ENCODE measurements at places on chromosomes 6 and 20. TPM values are rescaled to one million over a fixed set of nuclear protein-coding genes. Genes with fewer than 3 reads are reported as not detected.

DNA sequence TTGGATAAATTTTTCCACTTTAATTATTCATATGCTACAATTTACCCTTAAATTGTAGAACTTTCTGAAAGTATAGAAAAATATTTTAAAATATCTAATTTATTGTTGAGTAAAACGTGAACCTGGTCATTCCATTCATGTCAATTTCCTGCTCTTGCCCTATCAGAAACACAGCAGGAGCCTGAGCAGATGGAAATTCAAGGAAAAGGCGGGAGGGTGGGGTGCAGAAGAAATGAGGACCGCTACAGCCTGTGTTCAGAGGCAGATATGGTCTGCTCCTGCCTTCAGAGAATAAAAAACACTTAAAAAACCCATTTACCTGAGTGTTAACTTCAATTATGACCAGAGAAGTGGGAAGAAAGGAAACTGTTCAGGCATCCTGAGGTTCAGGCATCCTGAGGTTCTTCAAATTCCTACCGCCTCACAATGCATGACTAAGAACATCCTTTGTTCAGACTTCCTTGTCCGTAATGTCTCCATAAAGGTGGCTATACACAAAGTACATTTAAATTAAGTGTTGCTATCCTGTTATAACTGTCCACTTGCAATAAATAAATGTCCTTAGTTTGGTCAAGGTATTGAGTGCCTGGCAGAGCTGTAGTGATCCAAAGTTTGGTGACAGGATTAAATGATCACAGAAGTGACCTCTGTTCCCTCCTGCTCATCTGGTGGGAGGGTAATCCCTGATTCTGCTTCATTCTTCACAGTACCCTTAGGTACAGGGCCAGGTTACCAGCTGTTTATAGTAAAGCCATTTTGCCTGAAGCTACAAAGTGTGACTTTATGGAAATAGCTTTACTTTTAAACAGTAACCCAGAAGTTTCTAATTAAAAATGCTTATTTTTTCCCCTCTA is 109.1 kb downstream of the MAN1A1 start:
- DNase-seq: no peak

- no peak for DNase-seq
These were observed 123.0 kb downstream of the DTNBP1 start for GRCh38 chr6:15539722-15540270.

DNA sequence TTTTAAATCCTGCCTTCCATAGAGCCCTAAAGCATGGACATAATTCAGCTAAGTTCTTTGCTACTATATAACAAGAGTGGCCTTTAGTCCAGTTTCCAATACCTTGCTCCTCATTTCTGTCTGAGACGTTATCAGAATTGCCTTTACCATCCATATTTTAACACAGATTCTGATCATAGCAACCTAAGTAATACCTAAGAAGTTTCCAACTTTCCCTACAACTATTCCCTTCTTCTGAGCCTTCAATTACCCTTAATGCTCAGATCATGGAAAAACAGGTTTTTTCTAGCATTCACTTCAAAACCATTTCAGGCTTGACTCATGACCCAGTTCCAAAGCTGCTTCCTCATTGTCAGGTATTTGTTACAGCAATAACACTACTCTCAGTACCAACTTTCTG is 367.1 kb downstream of the C6orf118 start:
- DNase-seq: no peak

DNA sequence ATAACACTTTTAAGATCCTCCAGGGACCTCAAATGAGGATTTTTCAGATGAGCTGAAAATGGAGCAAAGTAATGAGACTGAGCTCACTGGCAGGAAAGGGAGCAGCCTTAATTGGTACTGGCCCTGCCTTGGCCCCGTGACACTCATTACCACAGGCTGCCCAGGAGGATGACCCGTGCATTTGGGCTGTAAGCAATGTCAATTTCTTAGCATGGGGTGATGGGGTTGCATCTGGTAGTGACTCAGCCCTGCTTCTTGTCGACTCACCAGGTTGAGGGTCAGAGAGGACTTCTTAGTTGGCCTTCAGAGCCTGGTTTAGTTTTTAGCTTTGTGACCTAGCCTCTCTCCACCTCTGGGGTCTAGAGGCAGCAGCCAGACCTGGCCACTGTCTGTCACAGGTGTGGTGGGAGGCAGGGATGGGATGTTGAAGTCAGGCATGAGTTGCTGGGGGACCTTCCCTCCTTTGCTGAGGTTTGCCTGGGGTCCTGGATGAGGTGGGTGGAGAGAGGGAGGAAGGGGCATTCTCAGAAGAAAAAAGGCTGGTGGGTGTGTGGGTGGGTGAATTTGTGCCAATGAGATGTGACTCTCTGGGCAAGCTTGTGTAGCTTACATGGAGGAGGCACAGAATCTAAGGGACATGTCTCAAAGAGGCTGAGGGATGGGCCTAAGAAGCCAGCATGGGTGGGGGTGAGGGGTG is 25.9 kb upstream of the EPB41L1 start:
- peak; percentile 94 for DNase-seq

- DNase-seq: no peak
These were observed 420.9 kb downstream of the GJA1 start for GRCh38 chr6:121856296-121856695.

DNA sequence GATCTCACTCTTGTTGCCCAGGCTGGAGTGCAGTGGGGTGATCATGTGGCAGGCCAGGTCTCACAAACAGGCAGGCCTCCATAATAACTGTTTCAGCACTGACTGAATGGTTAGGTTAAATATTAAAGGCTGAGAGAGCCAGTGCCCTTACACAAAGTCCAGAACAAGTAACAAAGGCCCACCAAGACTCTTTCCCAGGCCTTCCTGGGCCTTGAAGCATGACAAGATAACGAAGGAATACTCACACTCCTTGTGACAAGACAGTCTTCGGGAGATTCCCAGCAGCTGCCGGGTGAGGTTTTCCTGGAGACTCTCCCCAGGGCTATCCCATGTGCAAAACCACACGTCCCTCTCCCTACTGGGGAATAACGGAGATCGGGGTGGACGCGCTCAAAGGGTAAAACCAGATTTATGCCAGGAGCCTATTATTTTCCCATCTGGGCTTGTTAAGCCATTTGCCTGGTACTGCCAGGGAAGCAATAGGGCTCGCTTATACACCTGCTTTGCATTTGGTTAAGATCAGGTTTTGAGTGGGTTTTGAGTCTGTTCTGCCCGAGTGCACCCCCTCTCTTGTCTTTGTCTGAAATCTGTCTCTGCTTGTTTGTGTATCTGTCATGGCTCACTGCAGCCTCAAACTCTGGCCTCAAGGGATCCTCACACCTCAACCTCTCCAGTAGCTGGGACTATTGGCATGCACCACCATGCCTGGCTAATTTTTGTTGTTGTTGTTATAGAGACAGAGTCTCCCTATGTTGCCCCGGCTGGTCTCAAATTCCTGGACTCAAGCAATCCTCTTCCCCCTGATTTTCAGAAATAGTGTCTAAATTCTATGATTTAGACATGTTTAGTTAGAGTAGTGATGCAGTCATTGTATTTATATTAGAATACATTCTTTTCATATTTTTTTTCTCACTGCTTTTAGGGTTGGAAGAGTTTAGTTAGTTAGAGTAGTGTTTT is 1.4 kb upstream of the ENPP3 start:
- no peak for DNase-seq

GRCh38 chr6:105401247-105402089 is 1.4 kb downstream of the PREP start:
- DNase-seq: peak; percentile 14

DNA sequence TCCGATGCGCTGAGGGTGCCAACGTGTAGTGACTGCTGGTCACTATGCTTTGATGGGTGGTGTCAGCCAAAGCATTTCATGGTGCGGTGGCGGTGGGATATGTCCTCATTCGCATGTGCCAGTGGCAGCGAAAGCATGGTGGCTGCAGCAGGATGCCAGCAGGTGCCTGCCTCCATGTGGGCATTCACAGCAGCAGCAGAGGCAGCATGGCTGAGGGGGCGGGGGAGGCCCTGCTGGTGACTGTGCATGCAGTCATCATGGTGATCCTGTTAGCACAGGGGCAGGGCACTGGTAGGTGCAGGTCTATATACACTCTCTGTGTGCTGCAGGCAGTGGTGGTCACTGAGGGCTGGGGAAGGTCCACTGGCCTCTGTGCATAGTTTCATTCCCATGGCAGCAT is 22.0 kb downstream of the FIG4 start:
- DNase-seq: no peak

GRCh38 chr6:25706314-25707014 is 48.1 kb upstream of the SLC17A4 start:
- DNase-seq: peak; percentile 29

DNA sequence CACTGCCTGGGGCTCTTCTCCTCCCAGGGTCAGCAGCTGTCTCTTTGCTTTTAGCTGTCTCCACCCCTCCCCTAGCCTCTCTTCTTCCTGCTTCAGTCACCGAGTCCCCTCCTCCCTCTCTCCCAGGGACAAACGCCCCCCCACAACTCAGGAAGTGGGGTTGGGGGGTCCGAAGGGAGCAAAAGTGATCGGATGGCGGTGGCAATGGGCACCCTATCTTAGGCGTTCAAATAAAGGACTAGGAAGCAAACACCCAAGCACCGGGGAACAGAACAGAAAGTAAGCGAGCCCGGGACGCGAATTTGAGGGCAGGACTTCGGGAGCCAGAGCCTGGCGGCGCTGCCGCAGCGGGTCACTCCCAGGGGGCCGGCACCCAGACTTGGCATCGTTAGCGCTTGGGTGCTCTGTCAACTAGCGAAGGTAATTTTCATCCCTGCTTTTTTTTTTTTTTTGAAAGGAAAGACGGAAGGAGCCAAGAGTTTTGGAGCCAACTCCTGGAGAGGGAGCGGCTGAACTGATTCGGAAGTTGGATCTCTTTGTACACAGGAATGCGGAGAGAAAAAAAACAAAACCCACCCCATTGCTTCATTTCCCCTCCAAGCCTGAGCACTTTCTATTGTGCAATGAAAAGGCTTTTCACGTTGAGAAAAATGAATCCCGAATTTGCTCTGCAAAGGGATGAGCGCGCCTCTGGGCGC is 815 bp upstream of the ITPR3 start:
- peak; percentile 58 for DNase-seq

- no peak for DNase-seq
These were observed 64.6 kb downstream of the SNX5 start for GRCh38 chr20:17904027-17904426.

DNA sequence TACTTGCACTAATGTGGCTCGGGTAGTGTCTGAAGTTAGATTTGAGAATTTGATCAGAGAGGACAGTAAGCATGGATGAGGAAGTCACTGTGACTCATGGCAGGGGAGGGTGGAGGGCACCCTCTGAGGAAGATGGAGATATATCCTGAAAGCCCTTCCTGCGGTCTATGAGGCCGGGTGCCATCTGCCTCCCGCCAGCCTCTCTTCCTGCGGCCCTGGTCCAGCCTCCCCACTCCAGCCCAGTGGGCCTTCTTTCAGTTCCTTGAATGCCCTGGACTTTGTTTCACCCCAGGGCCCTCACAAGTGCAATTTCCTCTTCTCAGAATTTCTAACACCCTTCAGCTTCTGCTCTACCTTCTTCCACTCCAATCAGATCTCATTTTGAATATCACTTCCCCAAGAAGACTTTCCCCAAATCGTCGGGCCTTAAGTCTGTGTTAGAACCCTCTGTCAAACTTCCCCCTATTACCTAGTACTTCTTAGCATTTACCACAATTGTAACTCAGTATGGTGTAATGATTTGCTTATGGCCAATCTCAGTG is 20.2 kb upstream of the TNFAIP3 start:
- no peak for DNase-seq

The PLEKHG1 gene
- 0.06 TPM for total RNA-seq

The CST4 gene
- total RNA-seq: not detected

The TRIM40 gene
- not detected for total RNA-seq

The TNF gene
- total RNA-seq: not detected

The ENPP5 gene
- total RNA-seq: 1.3 TPM

The SNRPB gene
- total RNA-seq: 462 TPM

The COX4I2 gene
- total RNA-seq: not detected

The ARMC12 gene
- total RNA-seq: not detected

The ACSS1 gene
- 0.75 TPM for total RNA-seq

The TSPO2 gene
- not detected for total RNA-seq

The CRISP2 gene
- not detected for total RNA-seq

The CPXM1 gene
- total RNA-seq: not detected

All from LHCN-M2 (cell line).